ENCODE measurements at places on chromosomes 6 and 20.

GRCh38 chr20:44431502-44432234, 44.0 kb upstream of the TTPAL start:
- DNase-seq: no peak

DNA sequence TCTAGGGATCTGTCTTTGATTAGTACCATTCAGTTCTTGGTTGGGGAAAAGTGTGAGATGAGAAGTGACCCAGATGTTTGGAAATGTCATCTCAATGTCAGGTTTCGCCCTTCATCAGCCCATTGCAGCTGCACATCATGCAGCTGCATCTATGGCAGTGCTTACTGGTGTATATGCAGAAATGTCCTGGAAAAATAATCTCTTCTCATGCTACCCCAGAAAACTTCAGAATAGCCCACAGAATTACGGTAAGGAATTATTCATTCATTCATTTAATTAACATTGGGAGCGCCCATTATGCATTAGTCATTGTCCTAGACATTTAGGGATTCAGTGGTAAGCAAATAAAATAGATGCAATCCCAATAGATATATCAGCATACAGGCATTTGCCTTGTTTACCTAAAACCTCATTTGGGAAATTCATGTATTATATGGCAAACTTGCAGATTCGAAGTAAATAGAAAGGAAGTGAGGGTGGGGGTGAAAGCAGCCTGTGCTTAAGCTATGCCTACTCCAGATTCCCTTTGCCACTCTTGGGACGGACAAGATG, 89.2 kb downstream of the PDE7B start:
- DNase-seq: no peak

DNA sequence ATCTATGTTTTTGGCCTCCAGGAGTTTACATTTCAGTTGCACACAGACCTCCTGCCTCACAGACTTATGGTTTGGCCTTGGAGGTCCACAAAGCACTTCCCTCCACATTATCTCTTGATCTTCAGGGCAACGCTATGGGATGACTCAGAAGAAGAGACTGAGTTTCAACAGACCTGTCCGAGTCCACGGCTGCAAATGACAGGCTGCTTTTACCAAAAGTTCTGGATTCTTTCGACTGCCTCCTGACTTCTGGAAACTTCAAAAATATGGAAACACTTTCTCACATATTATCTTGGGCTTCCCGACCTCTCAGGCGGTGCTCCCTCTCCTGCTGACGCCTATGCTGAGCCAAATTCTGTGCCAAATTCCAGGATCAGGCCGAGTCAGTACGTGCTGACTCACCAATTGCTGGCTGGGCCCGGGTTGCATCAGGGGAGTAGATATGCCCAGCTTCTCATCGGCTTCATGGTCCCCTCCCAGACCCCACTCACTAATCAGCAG, 190.2 kb downstream of the BMP7 start:
- no peak for DNase-seq

DNA sequence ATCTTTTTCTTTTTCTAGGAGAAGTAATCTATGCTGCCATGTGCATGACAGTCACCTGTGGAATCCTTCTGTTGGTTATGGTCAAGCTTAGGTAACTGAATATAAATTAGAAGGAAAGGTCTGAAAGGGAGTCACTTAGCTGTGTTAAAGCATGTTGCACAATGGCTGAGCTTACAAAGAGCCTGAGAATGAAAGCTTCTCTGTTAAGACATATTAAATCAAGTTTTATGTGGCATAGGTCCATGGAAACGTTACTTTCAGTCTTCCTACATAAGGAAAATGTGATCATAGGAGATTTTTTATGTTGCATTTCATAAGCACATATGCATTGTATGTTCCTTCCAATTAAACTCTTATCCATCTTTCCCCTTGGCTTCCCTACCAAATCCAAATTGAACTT, 72.1 kb downstream of the GFRAL start:
- no peak for DNase-seq

Data from GM12878 (cell line).